GM12891 (cell line): ENCODE measurements at places on chromosomes 16 and 17.

GRCh38 chr16:1153480-1154160 lies 714 bp downstream of the CACNA1H start:
- DNase-seq: no peak

DNA sequence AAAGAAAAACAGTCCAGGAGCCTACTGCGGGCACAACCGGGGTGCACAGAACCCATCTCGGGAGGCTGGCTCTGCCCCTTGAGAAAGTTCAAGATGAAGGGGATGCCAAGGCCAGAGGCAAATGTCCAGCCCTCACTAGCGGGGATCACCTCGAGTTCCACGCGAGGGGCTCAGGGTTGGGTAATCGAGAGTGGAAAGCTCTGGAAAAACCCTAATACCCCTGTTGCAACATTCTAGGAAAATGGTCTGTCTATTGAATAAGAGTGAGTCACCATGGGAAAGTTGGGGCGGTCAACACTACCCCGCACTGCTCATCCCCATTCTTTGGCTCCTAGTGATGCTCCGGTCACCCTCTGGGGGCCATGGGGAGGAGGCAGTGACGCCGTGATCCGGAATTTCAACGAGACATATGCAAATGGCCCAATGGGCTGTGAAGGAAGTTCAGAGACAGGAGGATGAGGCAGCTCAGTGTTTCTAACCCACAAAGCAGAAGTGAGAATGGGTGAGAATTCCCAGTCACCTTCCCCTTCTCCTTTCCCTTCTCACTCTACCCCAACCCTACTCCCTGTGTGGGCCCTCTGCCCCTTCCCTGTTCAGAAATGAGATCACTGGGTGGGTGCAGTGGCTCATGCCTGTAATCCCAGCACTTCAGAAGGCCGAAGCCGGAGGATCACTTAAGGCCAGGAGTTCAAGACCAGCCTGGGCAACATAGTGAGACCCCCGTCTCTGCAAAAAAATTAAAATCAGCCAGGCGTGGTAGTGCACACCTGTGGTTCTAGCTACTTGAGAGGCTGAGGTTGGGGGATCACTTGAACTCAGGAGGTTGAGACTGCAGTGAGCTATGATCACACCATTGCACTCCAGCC lies 22.4 kb downstream of the SOCS3 start:
- DNase-seq: no peak

DNA sequence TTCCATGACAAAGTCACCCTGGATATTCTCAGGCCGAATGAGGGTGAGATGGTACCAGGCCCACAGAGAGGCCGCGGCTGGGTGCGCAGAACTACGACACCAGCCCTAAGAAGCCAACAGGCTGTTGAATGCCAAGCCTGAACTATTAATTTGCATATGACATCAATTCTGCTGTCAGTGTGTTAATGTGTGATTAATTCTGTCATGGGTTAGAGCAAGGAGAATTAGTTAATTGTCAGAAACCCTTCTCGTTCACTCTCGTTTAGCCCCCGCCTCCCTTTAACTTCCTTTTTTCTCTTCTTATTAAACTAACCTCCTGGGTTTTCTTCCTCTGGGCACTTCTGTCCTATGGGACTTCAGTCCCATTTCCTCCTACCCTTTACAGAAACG lies 123.4 kb downstream of the ZFHX3 start:
- no peak for DNase-seq

- no peak for DNase-seq
These were observed 28.7 kb downstream of the CALB2 start for GRCh38 chr16:71387045-71387871.

GRCh38 chr17:45372325-45372869 lies 55.6 kb upstream of the MAP3K14 start:
- no peak for DNase-seq

DNA sequence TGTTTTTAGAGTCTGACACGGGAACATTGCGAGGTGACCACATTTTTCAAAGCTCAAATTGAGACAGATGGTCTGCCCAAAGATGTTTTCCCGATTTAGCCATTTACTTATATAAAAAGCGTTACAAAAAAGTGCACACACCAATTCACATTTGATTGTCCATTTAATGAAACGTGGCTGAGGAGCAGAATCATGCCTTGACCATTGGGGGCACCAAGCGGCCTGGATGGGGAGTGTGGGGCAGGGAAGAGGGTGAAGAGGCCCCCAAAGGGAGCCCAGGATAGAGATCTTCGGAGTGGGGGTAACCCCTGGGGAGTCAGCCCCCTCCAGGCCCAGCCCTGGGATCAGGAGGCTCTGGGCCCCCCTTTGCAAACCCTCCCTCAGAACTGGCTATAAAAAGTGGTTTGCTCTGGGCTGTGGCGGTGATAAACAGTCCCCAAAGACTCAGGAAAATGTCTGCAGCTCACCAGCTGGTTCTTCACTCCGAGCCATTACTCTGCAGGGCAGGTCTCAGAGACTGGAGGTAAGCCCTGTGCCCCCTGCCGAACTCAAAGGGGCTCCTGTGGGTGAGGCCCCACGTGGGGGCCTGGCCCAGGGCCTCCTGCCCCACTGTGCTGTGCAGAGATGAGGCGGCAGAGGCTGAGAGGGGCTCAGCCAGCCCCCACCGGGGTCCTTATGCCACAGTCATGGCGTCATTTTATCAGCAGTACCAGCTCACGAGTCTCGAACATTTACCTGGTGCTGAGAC lies 105.9 kb upstream of the SEC14L1 start:
- DNase-seq: no peak

DNA sequence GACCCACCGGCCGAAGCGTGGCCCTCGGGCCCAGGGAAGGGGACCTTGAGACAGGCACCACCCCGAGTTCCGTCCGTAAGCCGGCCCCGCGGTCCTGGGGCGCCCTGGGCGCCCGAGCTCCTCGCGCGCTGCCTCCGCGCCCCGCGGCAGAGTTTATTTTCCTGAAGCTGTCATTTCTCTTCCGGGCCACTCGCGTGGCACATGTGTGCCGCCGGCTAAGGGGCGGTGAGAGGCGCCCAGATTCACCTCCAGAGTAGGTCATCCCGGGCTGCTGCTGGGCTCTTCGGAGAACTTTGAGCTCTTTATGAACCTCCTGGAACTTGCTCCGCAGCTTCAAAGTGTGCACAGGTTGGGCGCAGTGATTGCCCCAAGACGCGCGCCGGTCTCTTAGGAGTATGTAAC lies 489 bp downstream of the ZC3H18 start:
- no peak for DNase-seq

DNA sequence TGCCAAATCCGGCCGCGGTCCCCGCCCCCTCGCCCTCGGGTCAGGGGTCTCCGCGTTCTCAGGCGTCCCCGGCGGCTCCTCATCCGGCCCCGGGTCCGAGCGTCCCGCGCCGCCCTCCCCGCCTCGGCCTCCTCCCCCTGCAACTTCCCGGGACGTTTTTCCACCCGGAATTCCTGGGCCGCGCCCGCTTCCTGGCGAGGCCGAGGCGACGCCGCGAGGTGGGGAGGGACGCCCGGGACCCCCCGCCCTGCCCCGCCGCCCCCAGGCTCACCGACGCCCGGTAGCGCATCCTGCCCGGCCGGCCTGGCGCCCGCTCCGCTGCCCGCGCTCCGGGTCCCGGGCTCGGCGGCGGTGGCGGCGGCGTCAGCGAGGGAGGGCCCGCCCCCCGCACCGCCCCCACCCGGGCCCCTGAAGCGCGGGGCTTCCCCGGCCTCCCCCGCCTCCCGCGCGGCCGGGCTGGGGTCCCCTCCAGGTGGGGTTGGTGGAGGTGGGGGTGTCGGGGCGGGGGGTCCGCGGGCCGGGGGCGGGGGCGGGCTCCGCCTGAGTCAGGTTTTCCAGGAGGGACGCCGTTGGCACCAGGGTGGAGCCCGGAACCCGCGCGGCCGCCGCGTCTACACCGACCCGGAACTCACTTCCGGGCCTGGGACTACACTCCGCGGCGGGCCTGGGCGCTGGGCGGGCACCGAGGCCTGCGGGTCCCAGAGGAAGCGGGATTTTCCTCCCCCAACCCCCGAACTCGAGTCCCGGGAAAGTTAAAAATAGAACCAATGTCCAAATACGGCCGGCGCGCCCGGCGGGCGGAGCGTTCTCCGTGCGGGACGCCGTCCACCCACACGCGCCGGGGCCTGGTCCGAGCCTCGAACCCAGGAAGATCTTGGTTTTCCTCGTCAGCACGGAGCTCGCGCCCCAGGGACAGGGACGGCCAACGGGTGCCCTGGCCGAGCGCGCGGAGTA lies 6.8 kb downstream of the MYO1C start:
- peak; percentile 75 for DNase-seq

- DNase-seq: no peak
These were observed 186.0 kb downstream of the GRIN2A start for GRCh38 chr16:9996221-9996620.

- DNase-seq: no peak
These were observed 488 bp upstream of the SEBOX start for GRCh38 chr17:28365487-28365886.
